HS-27A (cell line): ENCODE measurements at places on chromosomes 6 and 20.

GRCh38 chr6:159640322-159640721 is 52.7 kb downstream of the SOD2 start:
- no peak for DNase-seq

DNA sequence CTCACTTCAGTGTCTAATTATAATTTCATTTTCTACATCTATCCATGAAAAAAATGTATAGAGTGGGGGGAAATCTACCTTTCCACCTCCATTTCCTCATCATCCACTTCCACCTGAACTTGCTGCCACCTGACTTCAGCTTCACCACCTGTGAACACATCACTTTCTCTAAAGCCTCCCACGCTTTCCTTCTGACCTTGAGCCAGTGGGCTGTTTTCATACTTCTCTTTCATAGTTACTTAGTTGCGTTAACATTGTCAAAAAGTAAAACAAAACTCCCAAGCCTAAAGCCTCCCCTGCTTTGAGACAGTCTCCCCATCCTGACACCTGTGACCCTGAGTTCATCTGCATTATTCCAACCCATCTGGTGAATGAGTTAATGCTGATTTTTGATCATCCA is 47.3 kb downstream of the KLHL31 start:
- DNase-seq: no peak

GRCh38 chr6:610882-611281 is 46.0 kb downstream of the HUS1B start:
- no peak for DNase-seq

GRCh38 chr20:24097506-24098245 is 109.1 kb upstream of the GGTLC1 start:
- DNase-seq: no peak

GRCh38 chr6:106522562-106523250 is 106.6 kb downstream of the RTN4IP1 start:
- DNase-seq: no peak

GRCh38 chr6:43989581-43990146 is 137.6 kb downstream of the MRPL14 start:
- DNase-seq: no peak
